GM18507 (cell line): ENCODE measurements at places on chromosomes 5 and 9.

GRCh38 chr9:21833090-21833801 lies 30.8 kb downstream of the MTAP start:
- DNase-seq: no peak

DNA sequence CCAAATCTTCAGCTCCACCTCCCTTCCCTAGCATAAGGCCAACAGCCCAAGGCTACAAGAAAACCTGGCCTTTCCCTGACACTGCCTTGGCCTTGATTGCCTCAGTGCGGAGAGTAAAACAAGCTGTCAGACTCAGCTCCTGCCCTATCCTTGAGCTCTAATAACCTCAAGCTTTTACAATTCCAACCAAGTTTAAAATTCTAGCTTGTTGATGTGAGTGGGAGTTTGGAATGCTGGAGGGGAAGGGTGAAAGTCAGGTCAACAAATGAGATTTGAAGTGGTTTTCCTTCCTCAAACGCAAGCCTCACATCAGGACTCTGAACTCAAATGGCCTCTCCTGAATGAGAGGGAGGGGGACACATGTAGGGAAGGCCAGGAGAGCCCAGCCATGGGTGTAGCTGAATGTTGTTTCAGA lies 197.0 kb upstream of the VLDLR start:
- DNase-seq: no peak

GRCh38 chr5:178371362-178372111 lies 138.9 kb upstream of the PHYKPL start:
- no peak for DNase-seq

GRCh38 chr9:110451726-110452125 lies 114.1 kb upstream of the TXNDC8 start:
- no peak for DNase-seq

GRCh38 chr5:129616517-129616916 lies 131.4 kb upstream of the MINAR2 start:
- DNase-seq: no peak

GRCh38 chr5:14006823-14007520 lies 62.5 kb upstream of the DNAH5 start:
- no peak for DNase-seq

DNA sequence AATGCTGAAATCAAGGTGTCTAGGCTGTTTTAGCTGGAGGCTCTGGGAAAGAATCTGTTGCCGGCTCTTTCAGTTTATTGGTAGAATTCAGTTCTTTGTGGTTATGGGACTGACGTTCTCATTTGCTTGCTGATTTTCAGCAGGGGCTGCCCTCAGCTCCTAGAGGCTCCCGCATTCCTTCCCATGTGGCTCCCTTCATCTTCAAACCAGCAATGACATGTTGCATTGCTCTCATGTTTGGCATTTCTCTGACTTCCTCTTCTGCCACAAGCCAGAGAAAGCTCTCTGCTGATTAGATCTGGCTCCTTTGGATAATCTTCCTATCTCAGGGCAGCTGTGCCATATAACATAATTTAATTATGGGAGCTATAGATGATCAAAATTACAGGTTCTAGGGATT lies 360.3 kb downstream of the LRRC70 start:
- no peak for DNase-seq

GRCh38 chr5:72141440-72142355 lies 34.4 kb downstream of the MAP1B start:
- no peak for DNase-seq
